ENCODE measurements at places on chromosomes 11 and 22.

DNA sequence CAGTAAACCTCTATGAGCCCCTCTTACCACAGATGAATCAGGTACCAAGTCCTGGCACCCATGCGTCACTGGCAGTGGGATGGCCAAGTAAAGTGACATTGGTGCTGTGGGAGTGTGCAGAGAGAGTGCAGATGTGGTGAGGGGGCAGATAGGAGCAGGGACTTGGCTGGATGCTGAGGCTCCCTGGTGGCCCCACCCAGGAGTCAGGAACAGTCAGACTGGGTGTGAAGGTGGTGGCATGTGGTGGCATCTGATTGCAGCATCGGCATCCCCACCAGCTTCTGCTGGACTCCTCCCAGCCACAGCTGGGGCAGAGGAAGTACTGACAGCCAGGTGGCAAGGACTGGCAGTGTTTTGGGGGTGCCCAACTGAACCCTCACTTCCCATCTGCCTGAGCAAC lies 11.4 kb downstream of the DGAT2 start:
- H3K27me3 ChIP-seq = no peaks in the 10 kb centered on the region
- H3K4me1 ChIP-seq = no peaks in the 10 kb centered on the region
- DNase-seq = no peak
- H3K36me3 ChIP-seq = no peaks in the 10 kb centered on the region

- no peaks in the 10 kb centered on the region for H3K36me3 ChIP-seq
- H3K27me3 ChIP-seq = no peaks in the 10 kb centered on the region
- no peak for DNase-seq
- H3K4me1 ChIP-seq = no peaks in the 10 kb centered on the region
- H3K27ac ChIP-seq = no peak overlapping the region
- no peak overlapping the region for H3K4me3 ChIP-seq
Measured at GRCh38 chr11:18853086-18853720, 61.6 kb upstream of the PTPN5 start.

- no peak for DNase-seq
- H3K27me3 ChIP-seq = no peaks in the 10 kb centered on the region
- no peaks in the 10 kb centered on the region for H3K4me1 ChIP-seq
- peaks cover 41% of the 10 kb centered on the region for H3K36me3 ChIP-seq
- no peak overlapping the region for H3K27ac ChIP-seq
Measured at GRCh38 chr11:31397239-31397834, 27.7 kb downstream of the DNAJC24 start.

DNA sequence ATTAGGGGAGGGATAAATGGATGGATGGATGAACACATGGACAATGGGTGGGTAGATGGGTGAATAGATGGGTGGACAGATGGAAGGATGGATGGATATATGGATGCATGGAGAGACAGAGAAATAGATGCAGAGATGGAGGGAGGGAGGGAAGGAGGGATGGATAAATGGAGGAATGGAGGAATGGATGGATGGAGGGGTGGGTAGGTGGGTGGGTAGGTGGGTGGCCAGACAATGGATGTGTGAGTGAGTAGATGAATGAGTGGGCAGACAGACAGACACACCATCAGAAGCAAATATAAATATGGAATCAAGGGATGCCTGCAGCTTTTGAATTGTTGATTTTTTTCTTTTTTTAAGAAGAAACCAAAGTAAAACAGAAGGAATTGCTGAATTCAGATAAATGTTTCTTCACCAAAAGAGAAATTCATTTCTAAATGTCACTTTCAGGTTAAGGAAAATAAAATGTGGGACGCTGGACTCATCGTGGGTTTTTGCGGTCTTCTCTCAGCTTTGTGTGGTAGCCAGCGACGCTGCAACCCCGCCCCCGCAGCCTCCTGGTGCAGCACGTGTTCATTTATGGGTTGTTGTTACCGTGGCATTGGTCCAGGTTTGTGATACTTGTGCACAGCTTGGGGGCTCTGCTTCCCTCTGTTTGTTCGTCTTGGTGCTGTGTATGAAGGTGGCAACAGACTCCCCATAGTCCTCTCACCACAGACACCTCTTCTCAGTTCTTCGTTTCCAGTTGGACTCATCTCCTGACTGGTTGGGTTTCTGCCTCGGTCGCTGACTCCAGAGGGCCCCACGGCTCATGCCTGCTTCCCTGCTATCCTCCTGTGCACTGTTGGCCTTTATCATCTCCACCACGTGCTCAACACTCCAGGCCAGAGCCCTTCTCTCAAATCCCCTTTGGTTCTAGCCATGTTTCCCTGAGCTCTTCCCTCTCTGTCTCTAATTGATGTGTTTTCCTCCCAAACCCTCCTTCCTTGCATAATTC lies 76.4 kb downstream of the CDKN1C start:
- H3K4me3 ChIP-seq = no peak overlapping the region
- H3K27ac ChIP-seq = no peak overlapping the region
- peaks cover 38% of the 10 kb centered on the region for H3K4me1 ChIP-seq
- no peaks in the 10 kb centered on the region for H3K36me3 ChIP-seq
- no peaks in the 10 kb centered on the region for H3K27me3 ChIP-seq
- no peak for DNase-seq

GRCh38 chr11:84333221-84333620 lies 1047.1 kb upstream of the CCDC90B start:
- no peak for DNase-seq
- H3K27ac ChIP-seq = no peak overlapping the region
- no peaks in the 10 kb centered on the region for H3K27me3 ChIP-seq
- H3K4me1 ChIP-seq = no peaks in the 10 kb centered on the region
- H3K36me3 ChIP-seq = no peaks in the 10 kb centered on the region
- no peak overlapping the region for H3K4me3 ChIP-seq

DNA sequence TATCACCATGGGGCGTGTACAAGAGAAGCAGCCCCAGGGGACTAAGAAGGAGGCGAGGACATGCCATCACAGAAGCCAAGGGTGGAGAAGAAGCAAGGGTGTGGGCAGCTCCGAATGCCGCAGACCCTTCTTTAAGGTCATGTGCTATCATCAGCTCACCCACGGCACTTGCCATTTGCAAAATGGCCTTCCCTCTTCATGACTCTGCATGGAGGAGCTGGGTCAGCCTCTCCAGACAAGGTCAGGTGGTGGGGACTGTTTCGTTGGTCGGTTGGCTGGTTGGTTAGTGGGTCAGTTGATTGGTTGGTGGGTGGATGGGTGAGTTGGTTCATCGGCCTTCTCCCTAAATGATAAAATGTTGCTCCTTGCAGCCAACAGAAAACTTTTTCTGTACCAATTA lies 622.5 kb downstream of the TBC1D22A start:
- no peak overlapping the region for H3K4me3 ChIP-seq
- no peaks in the 10 kb centered on the region for H3K27me3 ChIP-seq
- H3K27ac ChIP-seq = no peak overlapping the region
- no peak for DNase-seq
- H3K36me3 ChIP-seq = no peaks in the 10 kb centered on the region

- no peaks in the 10 kb centered on the region for H3K4me1 ChIP-seq
- H3K27ac ChIP-seq = no peak overlapping the region
- DNase-seq = no peak
Measured at GRCh38 chr11:131146827-131147490, 223.5 kb upstream of the NTM start.

DNA sequence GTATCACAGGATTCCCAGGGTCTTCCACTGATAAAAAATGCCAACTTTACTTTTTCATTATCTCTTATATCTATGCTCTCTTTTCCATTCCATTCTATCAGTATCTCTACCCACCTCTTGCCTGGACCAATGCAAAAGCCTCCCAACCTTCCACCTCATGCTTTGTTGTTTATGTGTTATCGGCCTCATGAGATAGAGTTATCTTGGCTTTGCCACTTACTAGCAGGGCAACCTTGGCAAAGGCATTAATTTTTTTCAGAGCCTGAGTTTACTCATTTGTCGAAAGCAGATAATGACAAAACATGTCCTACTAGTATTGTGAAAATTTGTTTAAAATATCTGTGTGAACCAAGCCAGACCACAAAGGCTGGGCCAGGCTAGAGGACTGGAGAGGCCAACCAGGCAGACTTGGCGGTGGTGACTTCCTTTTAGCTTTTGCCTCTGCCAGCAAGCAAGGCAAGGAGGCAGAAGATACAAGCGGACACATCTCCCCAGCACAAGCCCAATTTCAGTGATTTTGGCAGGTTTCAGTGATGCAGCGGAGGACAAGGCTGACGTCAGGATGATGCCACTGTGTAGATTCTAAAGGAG lies 106.9 kb downstream of the ADAMTS15 start:
- DNase-seq = no peak
- no peaks in the 10 kb centered on the region for H3K27me3 ChIP-seq
- no peaks in the 10 kb centered on the region for H3K36me3 ChIP-seq
- H3K4me1 ChIP-seq = no peaks in the 10 kb centered on the region

- H3K4me1 ChIP-seq = peaks cover 3% of the 10 kb centered on the region
- no peak for DNase-seq
- H3K36me3 ChIP-seq = peaks cover 26% of the 10 kb centered on the region
- no peaks in the 10 kb centered on the region for H3K27me3 ChIP-seq
- no peak overlapping the region for H3K27ac ChIP-seq
Measured at GRCh38 chr11:70476669-70477068, 78.3 kb downstream of the CTTN start.

DNA sequence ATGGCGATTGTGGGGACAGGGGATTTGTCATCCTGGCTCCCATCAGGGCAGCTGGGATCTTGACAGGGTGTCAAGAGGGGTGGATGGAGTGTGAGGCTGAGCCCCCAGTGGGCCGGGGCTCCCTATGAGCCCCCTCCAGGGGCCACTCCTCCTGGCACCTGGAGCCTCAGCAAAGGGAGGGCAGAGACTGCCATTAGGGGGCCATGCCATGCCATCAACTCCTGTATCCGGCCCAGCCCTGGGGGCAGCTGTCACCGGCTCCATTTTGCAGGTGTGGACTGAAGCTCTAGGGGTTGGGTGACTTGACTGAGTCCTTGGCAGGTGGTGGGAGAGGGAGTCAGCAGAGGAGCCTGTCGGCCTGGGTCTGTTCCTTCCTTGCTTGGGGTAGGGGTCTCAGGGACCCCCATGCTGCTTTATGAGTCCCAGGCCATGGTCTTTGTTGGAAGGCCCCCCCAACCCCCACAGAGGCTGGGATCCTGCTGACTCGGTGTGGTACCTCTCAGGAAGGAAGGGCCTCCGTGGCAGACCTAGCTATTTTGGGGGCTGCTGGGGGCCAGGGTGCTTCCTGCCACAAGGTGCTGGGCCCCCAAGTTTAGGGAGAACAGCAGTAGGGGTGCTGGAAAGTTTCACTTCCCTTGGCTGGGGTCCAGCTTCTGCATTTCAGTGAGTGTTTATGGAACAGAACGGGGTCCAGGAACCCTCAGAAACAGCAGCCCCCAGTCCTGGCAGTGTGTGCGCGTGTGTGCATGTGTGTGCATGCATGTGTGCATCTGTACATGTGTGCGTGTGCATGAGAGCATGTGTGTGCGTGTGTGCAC lies 1.5 kb downstream of the ACY3 start:
- H3K36me3 ChIP-seq = no peaks in the 10 kb centered on the region
- no peak for DNase-seq
- peaks cover 11% of the 10 kb centered on the region for H3K4me1 ChIP-seq

DNA sequence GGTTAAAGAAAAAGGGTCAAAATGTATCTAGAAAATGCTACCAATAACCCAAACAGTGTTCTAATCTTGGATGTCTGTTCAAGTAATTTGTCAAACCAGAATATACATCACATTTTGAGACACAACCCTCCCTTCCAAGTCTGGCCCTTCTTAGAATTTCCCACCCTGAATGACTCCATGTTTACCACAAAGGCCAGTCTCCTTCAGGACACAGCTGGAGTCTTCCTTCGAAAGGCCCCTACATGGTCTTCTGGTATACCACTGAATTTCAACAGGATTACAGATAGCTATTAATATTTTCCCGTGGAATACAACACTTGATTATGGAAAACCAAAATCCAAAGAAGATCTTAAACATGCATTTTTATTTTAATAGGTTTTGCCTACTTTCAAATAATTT lies 10.2 kb downstream of the CCDC34 start:
- H3K27ac ChIP-seq = no peak overlapping the region
- H3K36me3 ChIP-seq = no peaks in the 10 kb centered on the region
- H3K4me3 ChIP-seq = no peak overlapping the region
- no peak for DNase-seq
- peaks cover 14% of the 10 kb centered on the region for H3K4me1 ChIP-seq
- no peaks in the 10 kb centered on the region for H3K27me3 ChIP-seq
